MM.1S (cell line): ENCODE measurements at places on chromosomes 2 and 18.

GRCh38 chr2:190649798-190650390, 1.0 kb downstream of the NAB1 start:
- no peak for DNase-seq

GRCh38 chr2:217415316-217415715, 555.5 kb upstream of the TNP1 start:
- DNase-seq, result no peak

- no peak for DNase-seq
These were observed 44.5 kb downstream of the MAPRE2 start for GRCh38 chr18:35085450-35086380.

GRCh38 chr2:138219961-138220360, 255.7 kb downstream of the HNMT start:
- DNase-seq, result no peak

DNA sequence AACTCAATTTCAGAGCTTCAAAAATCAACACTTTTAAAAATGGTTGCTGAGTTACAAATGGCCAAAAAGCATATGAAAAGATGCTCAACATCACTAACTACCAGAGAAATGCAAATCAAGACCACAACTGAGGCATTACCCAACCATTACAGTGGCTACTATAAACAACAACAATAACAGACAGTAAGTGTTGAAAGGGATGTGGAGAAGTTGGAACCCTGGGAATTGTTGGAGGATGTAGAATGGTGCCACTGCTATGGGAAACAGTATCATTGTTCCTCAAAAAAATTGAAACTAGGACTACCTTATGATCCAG, 173.3 kb upstream of the SPRED2 start:
- peak; percentile 14 for DNase-seq

GRCh38 chr2:151020411-151020810, 241.3 kb downstream of the RBM43 start:
- DNase-seq, result no peak

DNA sequence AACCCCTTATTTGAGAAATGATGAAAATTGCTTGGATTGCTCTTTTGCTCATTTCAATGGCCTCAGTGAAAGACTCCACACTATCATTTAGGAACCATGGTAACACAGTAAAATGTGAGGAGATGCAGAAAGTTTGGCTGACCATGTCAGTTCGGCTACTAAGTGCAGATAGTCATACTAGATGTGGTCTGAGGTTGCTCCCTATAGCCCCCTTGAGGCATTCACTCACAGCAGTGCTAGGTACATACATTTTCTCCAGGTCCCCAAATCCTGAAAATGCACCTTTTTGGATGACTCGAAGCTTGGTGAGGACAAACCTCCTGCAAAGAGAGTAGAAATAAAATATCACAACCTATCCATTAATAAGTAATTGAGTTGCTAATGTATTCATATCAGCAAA, 86.3 kb downstream of the FSHR start:
- DNase-seq, result no peak

DNA sequence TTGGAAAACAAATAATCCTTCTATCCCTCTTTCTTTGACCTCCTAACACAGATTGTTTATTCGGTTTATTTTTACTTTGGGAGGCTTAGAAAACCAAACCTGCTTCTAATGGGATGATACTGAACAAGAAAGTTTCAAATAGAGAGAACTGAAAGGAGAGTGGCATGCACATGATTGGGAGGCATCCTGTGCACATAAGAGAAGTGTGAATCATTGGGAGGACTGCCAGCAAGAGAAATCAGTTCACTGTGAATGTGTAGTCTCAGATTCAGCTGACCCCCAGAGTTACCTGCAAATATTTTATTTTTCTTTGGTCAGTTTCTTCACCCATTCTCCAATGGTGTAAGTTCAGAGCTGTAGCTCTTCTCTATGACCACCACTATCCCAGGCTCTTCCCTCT, 1363.2 kb upstream of the ACVR2A start:
- DNase-seq, result no peak

- DNase-seq, result no peak
These were observed 17.7 kb downstream of the MPP4 start for GRCh38 chr2:201680743-201681142.

DNA sequence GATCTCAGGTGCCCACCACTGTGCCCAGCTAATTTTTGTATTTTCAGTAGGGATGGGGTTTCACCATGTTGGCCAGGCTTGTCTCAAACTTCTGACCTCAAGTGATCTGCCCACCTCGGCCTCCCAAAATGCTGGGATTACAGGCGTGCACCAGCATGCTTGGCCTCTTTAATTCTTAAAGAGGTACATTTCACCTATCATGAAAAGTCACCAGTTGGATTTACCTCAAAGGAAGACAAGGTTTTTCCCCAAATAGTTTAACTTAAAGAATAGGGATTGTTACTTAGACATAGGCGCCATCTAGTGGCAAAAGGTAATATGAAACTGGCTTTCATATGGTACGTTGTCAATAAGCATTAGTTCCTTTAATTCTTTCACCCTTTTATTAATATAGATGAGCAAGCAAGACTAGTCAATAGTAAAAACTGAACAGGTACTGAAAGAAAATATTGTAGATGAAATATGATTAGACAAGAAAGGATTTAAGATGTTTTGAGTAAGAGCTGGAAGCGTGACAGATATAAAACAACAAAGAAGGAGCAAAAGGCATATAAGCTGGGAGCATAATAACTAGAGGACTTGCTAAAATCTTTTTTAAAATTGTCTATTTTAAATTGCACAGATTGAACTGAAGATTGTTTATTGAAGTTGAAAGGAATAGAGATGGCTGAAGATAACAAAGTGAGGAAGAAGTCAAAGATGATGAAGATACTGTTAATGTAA, 35.0 kb upstream of the PSMD14 start:
- peak; percentile 71 for DNase-seq

DNA sequence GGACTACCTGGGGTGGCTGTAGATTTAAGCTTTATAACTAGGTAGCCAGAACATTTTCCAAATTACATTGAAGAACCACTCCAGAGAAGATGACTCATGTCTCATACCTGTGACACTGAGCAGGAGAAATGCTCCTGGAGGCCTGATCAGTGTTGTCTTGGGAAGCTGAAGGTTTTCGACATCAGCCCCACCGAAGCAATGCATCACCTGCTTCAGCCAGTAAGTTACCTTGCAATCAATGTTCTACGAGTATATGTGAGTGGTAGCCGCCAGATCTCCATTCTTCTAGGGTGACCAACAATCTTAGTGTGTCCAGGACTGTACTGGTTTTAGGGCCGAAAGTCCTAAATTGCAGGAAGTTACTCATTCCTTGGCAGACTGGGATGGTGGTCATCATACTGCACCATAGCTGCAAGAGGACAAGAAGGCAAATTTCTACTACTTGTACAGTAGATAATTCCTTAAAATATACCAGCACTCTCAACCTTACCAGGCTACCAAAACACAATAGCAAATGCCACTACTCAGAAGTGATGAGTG, 109.3 kb upstream of the LINC00305 start:
- no peak for DNase-seq

- no peak for DNase-seq
These were observed 102.4 kb downstream of the VAPA start for GRCh38 chr18:10015941-10016819.

DNA sequence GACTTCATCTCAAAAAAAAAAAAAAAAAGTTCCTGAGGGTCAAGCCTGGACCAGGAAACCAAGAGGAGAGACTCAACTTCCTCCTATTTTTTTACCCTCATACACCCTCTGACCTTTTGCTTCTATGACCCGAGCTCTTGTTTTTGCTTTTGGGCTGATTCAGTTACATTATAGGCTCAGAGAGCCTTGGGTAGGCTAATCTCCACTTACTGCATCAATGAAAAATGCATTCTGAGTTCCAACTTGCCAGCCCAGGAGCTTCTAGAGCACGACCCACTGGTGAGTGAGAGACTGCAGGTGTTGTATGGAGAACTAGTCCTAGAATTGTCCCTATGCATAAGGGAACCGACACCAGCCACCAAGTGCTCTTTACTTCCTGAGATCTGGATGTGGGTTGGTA, 91.1 kb downstream of the CABLES1 start:
- no peak for DNase-seq

DNA sequence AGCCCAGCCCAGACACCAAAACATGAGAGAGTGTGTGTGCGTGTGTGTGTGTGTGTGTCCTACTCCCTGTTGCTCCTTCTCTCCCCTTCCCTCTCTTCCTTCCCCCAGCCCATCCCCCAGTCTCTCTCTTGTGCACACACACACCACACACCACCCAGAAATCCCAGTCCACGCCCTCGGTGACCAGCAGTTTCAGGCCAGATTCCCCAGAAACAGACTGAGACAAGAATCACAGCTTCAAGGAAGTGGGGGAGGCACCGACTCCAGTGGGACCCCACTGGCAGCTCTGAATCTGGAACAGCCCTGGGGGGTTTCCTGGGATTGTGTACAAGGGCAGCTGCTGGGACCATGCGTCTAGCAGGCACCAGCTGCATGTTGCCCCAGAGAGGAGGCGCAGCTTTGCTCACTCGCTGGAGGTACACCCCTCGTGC, 113.5 kb downstream of the NDUFA10 start:
- DNase-seq, result no peak

GRCh38 chr2:62287899-62288880, 92.3 kb downstream of the B3GNT2 start:
- DNase-seq, result peak; percentile 97

DNA sequence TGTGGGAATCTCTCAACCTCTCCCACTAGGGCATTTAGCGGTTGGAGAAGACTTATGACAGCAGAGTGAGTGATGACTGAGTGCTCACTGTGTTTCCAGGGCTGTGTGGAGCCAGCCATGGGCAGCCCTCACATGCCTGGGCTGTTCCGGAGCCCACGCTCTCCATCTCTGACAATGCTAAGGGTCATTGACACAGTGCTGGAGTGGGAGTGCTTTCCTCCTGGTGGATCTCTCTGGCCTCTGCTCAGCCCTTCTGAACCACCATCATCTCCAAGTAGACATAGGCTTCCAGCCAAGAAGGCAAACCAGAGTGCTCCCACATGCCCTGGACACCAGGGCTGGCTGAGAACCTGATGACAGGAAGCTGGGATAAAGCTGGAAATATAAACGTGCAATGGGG, 33.1 kb upstream of the TWIST2 start:
- DNase-seq, result no peak

DNA sequence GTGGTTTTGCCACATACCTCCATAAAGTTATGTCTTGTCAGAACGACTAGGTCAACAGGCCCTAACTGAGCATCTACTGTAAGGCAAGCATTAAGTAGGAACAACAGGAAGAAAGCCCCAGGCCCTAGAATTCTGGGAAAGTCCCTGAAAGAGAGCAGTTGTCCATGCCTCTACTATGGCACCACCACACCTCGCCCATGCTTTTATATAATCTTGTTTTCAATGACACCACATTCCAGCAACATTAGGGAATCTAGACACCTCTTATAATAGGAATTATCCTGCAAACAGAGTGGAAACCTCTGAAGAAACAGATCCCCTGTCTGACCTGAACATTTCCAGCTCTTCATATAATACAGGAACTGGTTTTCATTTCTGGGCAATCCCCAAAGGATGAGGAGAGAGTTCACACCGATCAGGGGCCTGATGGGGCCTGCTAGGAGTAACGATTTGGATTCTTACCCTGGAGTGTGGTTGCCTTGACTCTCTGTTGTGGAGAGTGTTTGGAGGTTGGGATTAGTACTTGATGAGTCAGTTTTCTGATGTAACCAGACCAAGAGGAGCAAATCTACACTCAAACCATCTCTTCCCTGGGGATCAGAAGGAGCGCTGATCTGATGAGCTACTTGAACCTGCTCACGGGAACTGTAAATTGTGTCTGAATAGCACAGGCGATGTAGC, 31.9 kb upstream of the CEP68 start:
- DNase-seq, result no peak

- DNase-seq, result no peak
These were observed 95.1 kb downstream of the STRN start for GRCh38 chr2:36871068-36871707.

GRCh38 chr2:15189216-15189615, 371.9 kb downstream of the NBAS start:
- no peak for DNase-seq

GRCh38 chr2:137747509-137747908, 216.8 kb upstream of the HNMT start:
- no peak for DNase-seq

GRCh38 chr2:223147431-223147830, 95.4 kb downstream of the KCNE4 start:
- DNase-seq, result no peak

DNA sequence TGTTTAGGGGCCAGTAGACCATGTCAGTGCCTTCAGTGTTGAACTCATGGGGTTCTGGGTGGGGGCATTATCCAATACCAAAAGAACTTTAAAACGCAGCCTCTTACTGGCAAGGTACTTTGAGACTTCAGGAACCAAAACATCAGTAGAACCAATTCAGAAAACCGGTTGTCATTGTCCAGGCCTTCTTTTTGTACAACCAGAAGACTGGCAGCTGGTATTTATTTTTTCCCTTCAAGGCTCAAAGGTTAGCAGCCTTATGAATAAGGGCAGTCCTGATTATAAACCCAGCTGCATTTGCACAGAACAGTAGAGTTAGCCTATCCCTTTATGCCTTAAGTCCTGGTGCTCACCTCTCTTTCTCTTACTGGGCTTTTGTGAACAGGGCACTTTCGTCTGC, 113.8 kb upstream of the EML6 start:
- no peak for DNase-seq

DNA sequence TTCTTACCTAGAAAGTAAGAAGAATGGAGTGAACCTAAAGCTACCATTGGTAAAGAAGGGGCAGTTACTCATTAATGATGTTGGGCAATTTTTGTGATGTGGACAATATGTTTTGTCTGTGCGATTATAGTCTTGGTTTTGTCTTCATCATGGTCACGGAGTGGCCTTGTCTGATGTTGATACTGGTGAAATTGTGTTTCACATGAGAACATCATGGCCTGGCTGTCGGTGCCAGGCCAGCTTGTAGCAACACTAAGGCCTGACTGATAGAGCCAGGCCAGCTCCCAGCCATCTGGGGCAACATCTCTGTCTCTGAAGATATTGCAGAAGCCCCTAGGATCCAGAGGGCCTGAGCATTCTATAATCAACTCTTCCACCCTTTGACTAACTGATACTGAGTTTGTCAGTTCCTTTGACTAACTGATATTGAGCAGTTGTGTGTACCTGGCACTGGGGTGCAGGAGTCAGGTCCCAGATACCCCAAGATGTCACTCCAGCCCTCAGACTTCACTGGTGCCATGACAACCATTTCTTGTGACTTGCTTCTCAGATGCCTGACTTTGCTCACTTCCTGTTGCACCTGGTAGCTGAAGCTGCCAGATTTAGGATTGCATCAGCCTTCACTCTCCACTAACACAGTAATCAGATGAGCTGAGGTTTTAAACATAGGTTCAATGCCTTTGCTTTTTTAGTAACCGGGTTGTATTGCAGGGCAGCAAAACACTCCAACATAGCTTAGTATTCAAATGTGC, 62.5 kb downstream of the RPIA start:
- DNase-seq, result peak; percentile 95

GRCh38 chr2:128298846-128299507, 19.7 kb downstream of the HS6ST1 start:
- no peak for DNase-seq

DNA sequence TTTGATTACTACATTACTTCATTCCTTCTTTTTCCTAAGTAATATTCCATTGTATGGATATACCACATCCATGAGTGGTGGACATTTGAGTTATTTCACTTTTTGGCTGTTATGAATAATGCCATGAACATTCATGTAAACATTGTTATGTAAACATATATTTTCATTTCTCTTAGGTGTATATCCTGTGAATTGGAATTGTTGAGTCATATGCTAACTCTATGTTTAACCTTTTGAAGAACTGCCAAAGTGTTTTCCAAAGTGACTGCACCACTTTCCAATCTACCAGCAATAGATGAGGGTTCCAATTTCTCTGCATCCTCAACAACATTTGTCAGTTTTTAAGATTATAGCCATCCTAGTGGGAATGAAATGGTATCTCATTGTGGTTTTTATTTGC, 42.7 kb upstream of the CXXC1 start:
- DNase-seq, result no peak

GRCh38 chr18:12960853-12961397, 13.1 kb downstream of the SEH1L start:
- DNase-seq, result no peak
